Fibroblast of skin of right biceps (primary cell): ENCODE measurements at places on chromosomes 11 and 22.
A peak's percentile ranks its signal among the peaks of the same experiment; 100 is the strongest.

DNA sequence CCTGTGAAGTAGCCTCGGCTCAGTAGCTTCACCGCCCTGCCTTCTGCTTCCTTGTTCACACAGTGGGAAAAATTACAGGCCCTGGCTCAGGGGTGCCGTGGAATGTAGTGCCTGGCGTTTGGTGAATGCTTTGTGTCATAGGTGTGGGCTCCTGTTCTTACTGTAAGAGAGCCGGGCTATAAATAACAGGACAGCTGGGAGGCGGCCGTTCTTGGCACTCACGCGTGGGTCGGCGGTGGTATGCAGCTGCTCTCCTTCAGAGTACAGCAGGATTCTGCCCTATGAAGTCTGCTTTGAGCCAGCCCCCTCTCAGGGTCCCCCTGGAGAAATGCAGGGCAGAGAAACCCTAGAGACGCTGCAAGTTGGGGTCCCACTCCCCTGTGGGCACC is 84.2 kb downstream of the CTTN start:
- DNase-seq = no peak

- no peak for DNase-seq
Measured at GRCh38 chr11:65773784-65774411, 6.9 kb downstream of the AP5B1 start.

DNA sequence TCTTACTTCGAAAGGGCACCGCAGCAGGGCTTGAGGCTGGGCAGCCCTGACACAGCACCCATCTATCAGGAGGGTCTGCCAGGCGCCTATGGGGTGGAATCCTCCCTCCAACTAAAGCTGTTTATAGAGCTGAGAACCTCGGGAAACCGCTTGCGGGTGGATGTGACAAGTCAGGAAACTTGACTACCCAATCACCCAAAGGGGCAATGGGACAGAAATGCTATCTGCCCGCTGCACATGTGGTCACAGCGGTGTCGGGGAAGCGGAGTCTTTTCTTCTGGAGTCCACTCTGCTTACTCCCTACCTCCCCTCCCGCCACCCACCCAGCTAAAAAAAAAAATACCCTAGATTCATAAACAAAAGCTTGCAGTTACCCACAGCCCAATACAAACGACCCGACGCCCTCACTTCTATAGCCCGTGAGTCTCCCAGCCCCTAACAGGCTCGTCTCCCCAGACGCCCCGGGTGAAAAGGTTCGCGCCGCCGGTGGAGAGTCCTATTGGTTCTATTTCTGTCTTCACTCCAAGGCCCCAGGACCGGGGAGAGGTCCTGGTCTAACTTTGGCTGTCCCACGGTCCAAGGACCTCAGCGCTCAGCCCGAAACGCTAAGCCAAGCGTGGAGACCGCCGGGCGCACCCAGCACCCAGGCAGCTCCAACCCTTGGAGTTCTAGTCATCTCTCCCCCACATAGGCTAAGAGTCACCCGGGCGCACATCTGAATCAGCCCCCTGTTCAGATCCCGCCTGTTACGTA is 1.4 kb downstream of the TRPC6 start:
- no peak for DNase-seq

- no peak for DNase-seq
Measured at GRCh38 chr22:30170129-30170528, 76.4 kb downstream of the LIF start.

DNA sequence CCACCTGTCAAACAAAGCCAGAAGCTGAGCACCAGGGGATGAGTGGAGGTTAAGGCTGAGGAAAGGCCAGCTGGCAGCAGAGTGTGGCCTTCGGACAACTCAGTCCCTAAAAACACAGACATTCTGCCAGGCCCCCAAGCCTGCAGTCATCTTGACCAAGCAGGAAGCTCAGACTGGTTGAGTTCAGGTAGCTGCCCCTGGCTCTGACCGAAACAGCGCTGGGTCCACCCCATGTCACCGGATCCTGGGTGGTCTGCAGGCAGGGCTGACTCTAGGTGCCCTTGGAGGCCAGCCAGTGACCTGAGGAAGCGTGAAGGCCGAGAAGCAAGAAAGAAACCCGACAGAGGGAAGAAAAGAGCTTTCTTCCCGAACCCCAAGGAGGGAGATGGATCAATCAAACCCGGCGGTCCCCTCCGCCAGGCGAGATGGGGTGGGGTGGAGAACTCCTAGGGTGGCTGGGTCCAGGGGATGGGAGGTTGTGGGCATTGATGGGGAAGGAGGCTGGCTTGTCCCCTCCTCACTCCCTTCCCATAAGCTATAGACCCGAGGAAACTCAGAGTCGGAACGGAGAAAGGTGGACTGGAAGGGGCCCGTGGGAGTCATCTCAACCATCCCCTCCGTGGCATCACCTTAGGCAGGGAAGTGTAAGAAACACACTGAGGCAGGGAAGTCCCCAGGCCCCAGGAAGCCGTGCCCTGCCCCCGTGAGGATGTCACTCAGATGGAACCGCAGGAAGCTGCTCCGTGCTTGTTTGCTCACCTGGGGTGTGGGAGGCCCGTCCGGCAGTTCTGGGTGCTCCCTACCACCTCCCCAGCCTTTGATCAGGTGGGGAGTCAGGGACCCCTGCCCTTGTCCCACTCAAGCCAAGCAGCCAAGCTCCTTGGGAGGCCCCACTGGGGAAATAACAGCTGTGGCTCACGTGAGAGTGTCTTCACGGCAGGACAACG is 11.7 kb downstream of the CXCR5 start:
- no peak for DNase-seq

DNA sequence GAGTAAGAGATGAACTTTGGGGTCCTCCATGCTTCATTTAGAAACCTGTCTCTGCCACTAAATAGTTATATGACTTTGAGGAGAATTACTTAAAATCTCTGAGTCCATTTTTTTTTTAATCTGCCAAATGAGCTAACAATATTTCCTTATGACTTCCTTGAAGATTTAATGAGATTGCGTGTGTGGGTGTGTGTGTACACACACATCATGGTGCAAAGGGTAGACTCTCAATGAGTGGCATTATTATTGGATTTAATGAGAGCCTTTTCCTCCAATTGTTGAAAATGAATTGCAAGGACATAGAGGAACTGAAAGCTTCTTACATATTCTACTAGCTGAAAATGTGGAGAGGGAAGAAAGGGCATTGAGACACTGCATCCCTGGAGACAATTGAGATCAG is 573.5 kb upstream of the LUZP2 start:
- no peak for DNase-seq

GRCh38 chr11:34154059-34154875 is 48.8 kb downstream of the NAT10 start:
- no peak for DNase-seq

- peak; percentile 79 for DNase-seq
Measured at GRCh38 chr22:20418211-20418788, 19.3 kb downstream of the SCARF2 start.

GRCh38 chr11:70333261-70333660 is 62.8 kb downstream of the PPFIA1 start:
- peak; percentile 45 for DNase-seq

- DNase-seq = no peak
Measured at GRCh38 chr22:40328546-40329456, 17.5 kb upstream of the ADSL start.
